GM20000 (cell line): ENCODE measurements at places on chromosomes 4 and X.

- DNase-seq = no peak
Observed at GRCh38 chrX:100263650-100264049, 146.4 kb downstream of the PCDH19 start.

- no peak for DNase-seq
Observed at GRCh38 chrX:46770817-46771163, 11.9 kb upstream of the SLC9A7 start.

- DNase-seq = no peak
Observed at GRCh38 chr4:7197910-7198309, 5.6 kb downstream of the SORCS2 start.

DNA sequence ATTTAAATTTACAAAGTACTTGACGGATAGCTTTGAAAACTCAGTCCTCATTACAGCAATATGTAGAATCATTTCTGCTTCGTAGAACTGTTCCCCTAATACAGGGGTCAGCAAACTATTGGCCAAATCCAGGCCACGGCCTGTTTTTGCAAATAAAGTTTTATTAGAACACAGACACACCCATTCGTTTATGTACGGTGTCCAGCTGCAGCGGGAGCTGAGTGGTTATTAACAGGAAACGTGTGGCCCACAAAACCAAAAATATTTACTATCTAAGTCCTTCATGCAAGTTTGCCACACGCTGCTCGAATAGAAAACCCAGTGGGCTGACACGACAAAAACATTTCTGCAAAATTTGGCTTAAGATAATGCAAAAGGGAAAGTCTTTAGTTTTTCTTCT lies 146.5 kb downstream of the AFAP1 start:
- DNase-seq = no peak

- DNase-seq = no peak
Observed at GRCh38 chrX:149069899-149070298, 435.2 kb downstream of the IDS start.

DNA sequence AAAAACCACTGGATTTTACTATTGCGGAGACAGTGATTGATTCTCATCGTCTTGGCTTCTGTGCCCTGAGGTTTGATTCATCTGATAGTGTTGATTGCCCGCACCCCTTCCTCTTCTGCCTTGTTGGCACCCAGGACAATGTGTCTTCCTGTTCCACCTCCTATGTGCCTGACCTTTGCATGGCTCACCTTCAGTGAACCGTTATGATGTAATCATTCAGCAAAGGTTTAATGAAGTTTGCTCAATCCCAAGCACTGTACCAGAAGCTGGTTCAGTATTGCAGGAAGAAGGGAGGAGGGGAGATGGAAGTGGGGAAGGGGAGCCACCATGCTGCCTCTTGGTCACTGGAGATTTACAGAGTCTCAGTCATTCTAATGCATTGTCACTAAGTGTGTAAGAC lies 36.3 kb downstream of the PDGFRA start:
- no peak for DNase-seq

DNA sequence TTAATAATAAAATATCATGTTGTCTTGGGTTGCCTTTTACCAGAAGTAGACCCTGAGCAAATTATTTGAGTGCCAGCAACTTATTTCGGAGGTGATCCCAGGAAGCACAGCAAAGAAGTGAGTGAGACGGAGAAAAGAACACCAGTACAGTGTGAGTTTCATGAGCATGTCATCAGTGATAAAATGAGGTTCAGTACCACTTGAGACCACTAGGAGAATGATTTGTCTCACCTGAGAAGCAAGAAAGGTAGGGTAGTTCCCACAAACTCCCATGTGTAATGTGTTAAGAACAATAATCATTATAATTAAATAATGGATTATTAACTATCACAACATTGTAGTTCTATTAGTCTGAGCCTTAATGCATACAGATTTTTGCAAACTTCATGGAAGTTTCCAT lies 112.8 kb upstream of the DMD start:
- no peak for DNase-seq

GRCh38 chrX:15416133-15416993 lies 32.1 kb upstream of the VEGFD start:
- DNase-seq = no peak

DNA sequence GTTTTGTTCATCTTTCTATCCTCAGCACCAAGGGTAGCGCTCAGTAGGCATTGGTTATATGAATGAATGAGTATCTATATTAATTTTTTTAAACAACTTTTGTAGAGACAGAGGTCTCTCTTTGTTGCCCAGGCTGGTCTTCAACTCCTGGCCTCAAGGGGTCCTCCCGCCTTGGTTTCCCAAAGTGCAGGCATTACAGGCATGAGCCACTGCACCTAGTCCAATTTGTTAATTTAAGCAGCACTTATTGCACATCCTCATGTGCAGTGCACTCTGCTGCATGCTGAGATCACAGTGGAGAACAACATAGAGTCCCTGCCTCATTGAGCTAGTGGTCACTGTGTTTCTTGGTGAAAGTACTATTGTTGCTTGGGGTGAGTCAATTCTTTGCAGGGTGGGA lies 94.4 kb downstream of the NHSL2 start:
- no peak for DNase-seq

DNA sequence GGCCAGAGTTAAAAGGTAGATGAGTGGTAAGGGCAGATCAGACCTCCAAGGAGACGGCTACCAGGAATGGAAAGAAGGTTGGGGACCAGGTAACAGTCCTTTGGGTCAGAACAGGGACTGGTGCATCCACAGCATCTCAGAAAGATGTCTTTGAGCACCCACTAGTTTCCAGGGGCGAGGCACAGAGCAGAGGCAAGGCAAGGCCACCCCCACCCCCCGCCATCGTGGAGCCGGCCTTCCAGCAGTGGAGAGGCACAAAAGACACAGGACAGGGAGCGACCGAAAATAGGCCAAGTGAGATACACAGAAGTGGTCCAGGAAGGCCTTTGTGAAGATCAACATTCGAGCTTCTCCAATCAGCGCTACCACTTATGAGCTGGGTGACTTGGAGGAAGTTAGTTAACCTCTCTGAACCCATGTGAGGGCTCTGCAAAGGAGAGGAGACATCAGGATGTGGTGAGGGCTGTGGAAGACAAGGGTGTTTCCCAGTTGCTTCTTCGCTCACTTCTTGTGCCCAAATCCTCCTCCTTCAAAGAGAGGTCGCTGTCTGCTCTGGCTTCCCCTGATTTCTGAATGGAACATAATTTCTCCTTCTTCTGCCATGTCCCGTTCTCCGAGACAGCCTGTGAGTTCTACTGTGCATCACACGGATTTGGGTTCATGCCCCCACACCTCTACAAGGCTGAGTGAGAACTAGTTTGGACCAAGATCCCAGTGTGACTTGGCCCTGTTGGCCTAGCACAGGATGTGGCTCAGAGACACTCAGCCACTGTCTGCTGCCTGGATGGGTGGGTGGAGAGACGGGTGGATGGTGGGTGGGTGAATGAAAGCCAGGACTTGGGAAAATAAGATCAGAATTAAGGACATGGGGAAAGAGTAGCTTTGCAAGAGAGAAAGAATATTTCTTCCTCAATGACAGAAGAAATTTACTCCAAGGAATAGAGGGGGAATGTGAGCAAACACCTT lies 16.7 kb upstream of the MSX1 start:
- no peak for DNase-seq

DNA sequence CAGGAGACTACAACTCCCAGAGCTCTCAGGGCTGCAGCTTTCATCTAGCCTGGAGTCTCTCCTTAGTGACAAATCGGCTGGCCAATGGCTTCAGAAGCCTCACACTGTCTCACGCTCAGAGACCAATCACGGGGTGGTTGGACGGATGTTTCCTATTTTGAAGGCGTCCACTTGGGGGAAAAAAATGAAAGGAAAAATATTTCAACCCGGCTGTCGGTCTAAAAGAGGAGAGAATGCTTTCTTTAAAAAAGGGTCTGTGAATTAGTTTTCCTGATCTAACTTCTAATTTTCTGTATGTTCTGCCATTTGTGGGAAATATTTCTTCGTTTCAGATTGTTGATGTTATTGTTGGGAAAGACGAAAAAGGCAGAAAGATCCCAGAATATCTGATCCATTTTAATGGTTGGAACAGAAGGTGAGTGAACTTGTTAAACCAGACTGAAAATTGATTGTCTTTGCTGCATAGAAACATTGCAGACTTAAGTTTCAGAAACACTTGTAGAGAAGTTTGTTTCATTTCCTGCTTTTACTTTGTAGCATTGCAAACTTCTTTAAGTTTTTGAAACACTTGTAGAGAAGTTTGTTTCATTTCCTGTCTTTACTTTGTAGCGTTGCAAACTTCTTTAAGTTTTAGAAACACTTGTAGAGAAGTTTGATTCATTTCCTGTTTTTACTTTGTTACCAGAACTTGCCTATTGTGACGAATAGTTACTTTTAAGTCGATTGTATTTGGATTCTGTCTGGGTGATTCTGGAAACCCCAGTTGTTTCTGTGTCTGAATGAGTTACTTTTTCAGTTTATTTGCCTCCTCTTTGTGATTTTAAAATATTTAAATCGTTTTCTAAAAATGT lies 1.6 kb downstream of the MSL3 start:
- DNase-seq = peak; percentile 62

GRCh38 chr4:143437937-143438336 lies 75.6 kb upstream of the SMARCA5 start:
- DNase-seq = no peak

DNA sequence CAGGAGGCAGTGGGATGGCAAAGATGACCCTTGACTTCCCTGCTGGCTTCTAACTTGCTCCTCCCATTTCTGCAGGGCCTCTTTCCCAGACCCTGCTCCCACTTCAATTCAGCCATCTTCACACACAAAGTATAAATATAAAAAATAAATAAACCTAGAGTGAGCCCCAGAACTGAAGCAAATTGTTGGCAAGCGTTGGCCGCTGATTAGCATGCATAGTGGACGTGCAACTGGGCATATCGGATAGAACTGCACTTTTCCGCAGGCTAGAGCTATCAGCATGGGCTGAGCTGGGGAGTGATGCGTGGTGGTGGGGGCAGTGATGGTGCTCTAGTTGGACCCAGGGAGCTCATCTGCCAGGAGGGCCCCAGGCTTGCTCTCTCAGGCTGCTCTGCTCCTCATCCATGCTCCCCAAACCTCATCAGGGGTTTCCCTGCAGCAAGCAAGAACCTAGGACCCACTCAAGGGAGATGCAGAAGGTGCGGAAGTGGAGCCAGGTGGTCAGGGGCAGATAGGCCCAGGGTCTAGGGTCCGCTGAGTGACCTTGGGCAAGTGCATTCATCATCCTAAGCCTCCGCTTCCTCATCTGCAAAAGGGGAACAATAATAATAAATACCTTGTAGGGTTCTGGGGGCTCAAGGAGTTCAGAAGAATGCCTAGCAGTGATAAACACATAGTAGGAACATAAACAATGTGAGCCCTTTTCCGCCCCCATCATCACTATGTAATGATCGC lies 146.8 kb upstream of the PJA1 start:
- DNase-seq = no peak

DNA sequence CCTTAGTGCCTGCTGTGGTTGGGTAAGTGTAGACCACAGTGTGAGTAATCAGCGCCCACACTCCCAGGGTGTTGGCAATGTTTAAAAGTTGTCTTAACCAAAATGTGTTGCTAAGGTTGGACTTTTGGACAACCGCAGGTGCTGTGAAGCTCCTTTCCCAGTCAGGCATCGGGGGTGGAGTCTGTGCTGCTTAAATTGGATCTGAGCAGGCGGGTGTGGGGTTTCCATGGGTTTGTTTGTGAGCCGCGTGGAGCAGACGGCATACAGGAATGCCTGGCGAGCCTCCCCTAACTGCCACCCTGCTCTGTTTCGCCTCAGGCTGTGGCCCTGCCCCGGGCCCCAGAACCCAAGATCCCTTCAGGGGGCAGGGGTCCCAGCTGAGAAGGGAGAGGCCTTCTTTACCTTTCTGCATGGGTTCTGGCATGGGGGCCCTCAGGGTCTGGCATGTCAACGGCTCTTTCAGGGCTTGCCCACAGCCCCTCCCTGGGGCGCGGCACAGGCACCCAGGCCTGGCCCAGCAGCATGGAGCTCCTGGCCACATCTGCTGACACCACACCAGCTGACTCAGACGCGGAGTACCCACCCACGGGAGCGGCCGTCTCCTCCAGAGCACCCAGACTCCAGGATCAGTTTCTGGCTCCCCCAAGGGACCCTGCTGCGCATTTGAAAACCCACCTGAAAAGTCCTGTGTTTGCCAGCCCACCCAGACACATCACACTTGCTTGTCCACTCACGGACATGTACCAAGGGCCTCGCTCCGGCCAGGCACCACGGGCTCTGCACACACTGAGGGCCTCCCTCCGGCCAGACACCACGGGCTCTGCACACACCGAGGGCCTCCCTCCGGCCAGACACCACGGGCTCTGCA lies 5.1 kb upstream of the SPON2 start:
- DNase-seq = no peak

GRCh38 chrX:9582956-9583355 lies 118.1 kb downstream of the TBL1X start:
- no peak for DNase-seq

DNA sequence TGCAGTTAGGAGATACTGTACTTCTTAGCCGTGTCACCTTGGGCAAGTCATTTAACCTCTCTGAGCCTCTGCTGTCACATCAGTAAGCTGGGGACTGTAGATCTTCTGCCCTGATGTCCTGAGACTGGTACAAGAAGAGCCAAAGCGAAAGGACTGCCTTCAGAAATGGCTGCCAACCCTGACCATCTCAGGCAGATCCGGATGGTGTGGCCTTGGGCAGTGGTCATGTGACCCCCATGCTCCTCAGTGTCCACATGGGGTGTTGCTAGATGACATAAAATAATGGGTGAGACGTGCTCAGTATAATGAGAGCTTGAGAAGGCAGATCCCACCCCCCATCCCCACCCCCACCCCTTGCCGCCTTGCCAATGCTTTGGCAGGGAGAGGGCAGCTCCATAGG lies 60.4 kb upstream of the MTM1 start:
- no peak for DNase-seq

GRCh38 chrX:18833071-18833731 lies 125.8 kb downstream of the PPEF1 start:
- DNase-seq = no peak

DNA sequence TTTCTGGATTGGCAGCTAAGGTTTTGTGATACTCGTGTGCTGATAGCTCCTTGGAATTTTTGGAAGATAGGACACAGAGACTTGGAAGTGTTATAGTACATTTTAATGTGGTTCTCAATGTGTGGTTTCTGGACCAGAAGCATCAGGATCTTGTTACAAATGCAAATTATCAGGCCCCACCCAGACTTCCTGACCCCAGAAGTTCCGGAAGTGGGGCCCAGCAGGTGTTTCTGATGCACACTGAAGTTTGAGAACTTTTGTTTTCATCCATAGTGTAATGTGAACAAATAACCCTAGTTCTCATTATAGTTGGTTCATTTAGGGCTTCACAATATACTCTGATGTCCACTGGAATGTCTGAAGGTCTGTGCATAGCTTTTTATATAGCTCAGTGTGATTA lies 49.6 kb downstream of the LAMP2 start:
- no peak for DNase-seq

DNA sequence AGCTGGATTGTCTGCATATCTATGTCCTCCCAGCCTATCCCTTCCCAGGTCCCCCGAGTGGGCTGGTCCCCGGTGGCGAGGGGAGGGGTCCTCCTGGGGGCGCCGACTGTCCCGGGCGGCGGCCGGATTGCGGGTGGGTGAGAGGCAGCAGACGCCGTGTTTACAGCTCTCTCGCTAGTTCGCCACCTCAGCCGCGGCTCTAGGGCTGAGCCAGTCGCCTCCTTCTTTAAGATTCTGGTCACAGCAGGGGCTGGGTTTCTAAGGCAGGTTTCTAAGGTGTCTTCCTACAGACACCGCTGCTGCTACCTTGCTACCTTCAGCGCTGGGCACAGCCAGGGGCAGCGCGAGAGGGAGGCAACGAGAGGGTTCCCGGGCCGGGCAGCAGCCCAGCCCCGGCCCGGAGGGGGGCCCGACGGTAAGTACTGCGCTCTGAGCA lies 57.2 kb downstream of the FRMPD3 start:
- DNase-seq = no peak

GRCh38 chr4:120431180-120431579 lies 364.5 kb upstream of the MAD2L1 start:
- no peak for DNase-seq

- DNase-seq = no peak
Observed at GRCh38 chr4:117814277-117815246, 219.7 kb upstream of the NDST3 start.
